ENCODE measurements at places on chromosomes 16 and 17. TPM values are rescaled to one million over a fixed set of nuclear protein-coding genes. Genes with fewer than 3 reads are reported as not detected.

DNA sequence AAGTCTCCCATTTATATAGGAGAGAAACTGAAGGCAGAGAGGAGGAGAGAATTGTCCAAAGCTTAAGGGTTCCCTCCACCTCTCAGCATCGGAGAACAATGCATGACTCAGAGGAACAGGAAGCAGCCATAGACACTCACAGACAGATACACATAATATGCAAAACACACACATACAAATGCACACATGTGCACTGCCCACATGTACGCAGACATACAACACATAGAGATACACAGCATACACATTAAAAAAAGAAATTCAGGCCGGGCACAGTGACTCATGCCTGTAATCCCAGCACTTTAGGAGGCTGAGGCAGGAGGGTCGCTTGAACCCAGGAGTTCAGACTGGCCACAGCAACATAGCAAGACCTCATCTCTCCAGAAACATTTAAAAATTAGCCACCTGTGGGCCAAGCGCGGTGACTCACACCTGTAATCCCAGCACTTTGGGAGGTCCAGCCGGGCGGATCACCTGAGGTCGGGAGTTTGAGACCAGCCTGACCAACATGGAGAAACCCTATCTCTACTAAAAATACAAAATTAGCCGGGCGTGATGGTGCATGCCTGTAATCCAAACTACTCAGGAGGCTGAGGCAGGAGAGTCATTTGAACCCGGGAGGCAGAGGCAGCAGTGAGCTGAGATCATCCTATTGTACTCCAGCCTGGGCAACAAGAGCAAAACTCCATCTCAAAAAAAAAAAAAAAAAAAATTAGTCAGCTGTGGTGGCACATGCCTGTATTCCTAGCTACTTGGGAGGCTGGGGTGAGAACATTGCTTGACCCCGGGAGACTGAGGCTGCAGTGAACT, 11.3 kb downstream of the ERAL1 start:
- no peak for ATAC-seq

ST6GALNAC1 gene
- 0.47 TPM for total RNA-seq

DCUN1D3 gene
- total RNA-seq, result 28.6 TPM

XAF1 gene
- 18.2 TPM for total RNA-seq

SEPTIN1 gene
- 0.59 TPM for total RNA-seq

PRCD gene
- total RNA-seq, result 11.2 TPM

CD19 gene
- not detected for total RNA-seq

PPL gene
- total RNA-seq, result 77.0 TPM
